ENCODE measurements at places on chromosomes 7 and 10.

- no peak for DNase-seq
Measured at GRCh38 chr10:97974100-97974499, 56.3 kb downstream of the CRTAC1 start.

- DNase-seq, result no peak
Measured at GRCh38 chr10:117757086-117757720, 214.7 kb downstream of the EMX2 start.

DNA sequence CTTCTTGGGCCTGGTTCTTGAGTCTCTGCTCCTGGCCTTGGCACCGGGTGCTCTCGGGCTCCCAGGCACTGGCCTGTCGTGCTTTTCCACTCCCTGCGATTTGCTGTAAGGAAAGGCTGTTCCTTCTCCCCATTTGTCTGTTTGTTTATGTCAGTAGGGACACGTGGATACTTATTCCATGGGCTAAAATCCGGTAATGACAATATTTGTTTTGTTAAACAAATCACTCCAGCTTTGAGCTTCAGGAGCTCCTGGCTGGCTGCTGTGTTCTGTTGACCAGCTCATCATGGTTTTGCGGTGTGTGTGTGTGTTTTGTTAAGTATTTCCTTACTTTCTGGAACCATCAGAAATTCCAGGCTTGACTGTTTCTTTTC lies 17.5 kb upstream of the JAKMIP3 start:
- DNase-seq, result no peak

GRCh38 chr10:99681553-99681952 lies 22.2 kb downstream of the ENTPD7 start:
- no peak for DNase-seq

- no peak for DNase-seq
Measured at GRCh38 chr7:112540839-112541577, 60.2 kb downstream of the LSMEM1 start.

DNA sequence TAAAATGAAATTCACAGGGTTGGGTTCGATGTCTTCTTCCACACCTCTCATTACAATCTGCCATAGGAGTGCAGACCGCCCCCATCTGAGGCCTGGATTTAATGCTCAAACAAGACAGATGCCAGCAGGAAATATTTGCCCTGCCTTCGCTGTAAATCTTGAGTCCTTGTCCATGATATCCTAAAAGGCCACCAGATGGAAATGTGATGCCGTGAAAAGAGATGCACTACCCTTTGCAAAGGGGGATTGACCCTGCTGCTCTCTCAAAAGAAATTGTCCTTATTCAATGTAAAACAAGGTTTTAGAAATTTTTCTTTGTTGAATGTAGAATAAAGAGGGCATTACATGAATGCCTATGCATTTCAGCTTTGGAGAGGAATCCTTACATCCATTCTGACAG lies 37.5 kb downstream of the AGAP4 start:
- no peak for DNase-seq

- DNase-seq, result no peak
Measured at GRCh38 chr7:148919859-148920258, 35.8 kb upstream of the EZH2 start.

DNA sequence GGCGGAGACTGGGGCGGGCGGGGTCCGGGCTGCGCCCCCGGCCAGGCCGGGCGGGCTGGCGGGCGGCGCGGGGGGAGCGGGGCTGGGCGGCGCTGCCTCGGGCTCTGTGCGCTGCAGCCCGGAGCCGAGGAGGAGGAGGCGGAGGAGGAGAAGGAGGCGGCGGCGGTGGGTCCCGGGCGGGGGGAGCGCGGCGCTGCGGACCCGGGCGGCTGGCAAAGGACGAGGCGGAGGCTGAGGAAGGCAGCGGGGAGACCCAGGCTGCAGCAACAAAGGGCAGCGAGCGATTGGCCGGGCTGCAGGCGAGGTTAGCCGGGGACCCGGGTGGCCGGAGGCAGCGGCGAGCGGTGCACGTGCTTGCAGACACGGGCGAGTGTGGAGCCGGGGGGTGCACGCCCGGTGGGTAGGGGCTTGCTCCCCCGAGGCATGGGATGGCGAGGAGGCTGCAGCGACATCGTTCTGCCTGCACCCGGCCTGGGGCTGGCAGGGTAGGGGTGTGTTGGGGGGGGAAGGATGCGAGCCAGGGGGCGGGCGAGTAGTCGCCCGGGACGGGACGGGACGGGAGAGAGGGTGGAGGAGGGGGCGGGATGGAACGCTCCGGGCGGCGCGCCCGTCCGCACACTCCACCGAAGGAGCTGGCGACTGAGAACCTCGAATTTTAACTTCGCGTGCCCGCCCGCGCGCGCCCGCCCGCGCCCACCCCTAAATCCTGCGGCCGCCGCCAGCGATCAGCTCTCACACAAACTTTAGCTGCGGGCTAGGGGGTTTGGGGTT lies 844 bp upstream of the KAT6B start:
- peak; percentile 16 for DNase-seq

GRCh38 chr10:49597426-49598163 lies 12.5 kb upstream of the SLC18A3 start:
- peak; percentile 31 for DNase-seq

GRCh38 chr10:132193907-132194552 lies 7.3 kb downstream of the DPYSL4 start:
- no peak for DNase-seq

DNA sequence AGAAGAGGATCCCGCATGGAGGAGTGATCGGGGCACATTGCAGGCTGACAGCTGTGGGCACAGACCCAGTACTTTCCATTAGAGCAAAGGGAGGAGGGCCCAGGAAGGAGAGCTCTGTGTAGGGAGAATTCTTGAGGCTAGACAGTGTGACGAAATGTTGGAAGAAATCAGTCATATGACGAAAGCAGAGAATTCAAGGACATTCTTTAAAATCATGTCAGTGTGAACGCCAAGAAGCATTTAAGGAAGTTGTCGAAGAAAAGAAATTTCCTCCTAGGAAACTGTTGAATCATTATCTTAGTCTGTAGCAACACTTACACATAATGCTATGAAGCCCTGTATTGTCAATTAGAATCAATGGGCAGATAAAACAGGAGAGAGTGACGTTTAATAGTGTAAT lies 191.3 kb upstream of the ADARB2 start:
- no peak for DNase-seq

DNA sequence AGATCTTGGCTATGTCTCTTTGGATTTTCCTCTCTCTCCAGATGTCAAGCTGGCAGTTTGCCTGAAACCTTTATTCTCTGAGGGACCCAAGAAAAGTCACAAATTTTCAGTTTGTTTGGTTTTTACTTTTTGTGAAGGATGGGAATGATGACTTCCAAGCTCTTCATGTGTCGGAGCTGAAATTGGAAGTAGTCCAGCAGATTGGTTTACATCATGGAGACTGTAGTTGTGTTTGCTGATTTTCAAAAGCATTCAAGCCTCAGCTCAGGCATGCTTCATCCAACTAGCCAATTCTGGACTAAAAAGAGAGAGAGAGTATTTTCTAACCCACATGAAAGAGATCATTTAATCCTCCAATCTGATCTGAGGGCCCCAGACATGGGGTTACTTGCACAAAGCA lies 326.2 kb upstream of the AUTS2 start:
- DNase-seq, result no peak

- no peak for DNase-seq
Measured at GRCh38 chr7:29146888-29147609, 712 bp upstream of the CPVL start.

DNA sequence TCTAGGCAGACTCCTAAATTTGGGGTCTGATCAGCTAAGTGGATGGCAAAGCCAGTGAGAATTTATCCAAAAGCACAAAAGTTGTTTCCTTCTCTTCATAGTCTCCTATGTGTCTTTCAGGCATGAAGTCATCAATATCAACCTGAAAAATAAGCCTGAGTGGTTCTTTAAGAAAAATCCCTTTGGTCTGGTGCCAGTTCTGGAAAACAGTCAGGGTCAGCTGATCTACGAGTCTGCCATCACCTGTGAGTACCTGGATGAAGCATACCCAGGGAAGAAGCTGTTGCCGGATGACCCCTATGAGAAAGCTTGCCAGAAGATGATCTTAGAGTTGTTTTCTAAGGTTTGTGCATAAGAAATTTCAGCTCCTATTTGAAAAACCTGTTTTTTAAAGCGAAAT lies 4.8 kb downstream of the GSTO1 start:
- DNase-seq, result no peak

- DNase-seq, result no peak
Measured at GRCh38 chr7:2897023-2897422, 52.9 kb upstream of the GNA12 start.

- no peak for DNase-seq
Measured at GRCh38 chr10:87661861-87662785, 2.4 kb downstream of the PAPSS2 start.

DNA sequence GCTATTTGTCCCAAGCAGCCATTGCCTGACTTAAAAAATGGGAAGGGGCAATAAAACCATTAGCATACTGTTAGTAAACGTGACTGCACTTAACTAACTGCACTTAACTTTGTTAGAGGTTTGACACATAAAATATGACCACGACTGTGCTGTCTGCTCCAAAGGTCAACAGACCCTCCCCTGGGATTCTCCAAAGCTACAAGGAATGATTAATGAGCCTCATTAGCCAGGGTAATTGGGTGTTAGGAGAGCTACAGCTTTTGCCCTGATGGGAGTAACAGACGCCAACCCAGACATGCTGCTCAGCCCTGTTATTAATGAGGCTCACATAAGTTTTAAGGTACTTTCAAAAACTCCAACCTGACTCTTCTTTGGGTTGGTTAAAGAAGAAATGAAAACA lies 129.4 kb upstream of the PLPP4 start:
- DNase-seq, result no peak

DNA sequence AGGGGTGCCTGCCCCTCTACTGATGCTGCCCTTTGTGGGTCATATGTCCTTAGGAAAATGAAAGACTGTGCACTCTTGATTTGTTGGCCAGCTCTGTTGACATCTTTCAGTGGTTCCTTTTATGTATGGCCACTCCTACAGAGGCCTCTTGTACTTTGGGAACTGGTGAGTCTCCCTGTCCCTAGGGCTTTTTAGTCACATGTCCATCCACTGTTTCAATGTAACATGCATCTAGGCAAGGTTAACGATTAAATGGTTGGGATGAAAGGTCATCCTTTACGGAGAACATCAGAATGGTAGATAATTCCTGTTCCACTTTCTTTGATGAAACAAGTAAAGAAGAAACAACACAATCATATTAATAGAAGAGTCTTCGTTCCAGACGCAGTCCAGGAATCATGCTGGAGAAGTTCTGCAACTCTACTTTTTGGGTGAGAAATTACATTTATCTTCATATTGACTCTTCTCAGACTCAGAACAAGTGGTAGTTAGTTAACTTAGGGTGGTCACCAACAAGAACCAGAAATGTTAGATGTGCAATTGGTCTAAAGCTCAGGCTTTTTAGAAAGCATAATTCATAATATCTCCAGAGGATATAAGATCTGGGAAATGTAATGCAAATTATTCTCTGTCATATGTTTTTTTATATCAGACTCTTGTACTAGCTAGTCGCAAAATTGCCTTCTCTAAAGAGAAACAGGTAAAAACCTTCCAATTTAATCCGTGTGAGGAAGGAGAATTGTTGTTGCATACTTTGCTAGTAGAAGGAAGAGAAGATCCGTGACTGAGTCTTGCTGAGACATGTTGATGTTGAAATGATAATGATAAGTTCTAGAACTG lies at the start of gene ABCC2:
ABCC2 (plus strand) TSS at position 194 of the 840 bp plus-strand sequence; CDS start at position 399, 205 bp downstream.
- no peak for DNase-seq

GRCh38 chr10:91672021-91672608 lies 39.2 kb upstream of the PPP1R3C start:
- DNase-seq, result no peak

GRCh38 chr10:112189465-112189864 lies 5.9 kb upstream of the GPAM start:
- no peak for DNase-seq

DNA sequence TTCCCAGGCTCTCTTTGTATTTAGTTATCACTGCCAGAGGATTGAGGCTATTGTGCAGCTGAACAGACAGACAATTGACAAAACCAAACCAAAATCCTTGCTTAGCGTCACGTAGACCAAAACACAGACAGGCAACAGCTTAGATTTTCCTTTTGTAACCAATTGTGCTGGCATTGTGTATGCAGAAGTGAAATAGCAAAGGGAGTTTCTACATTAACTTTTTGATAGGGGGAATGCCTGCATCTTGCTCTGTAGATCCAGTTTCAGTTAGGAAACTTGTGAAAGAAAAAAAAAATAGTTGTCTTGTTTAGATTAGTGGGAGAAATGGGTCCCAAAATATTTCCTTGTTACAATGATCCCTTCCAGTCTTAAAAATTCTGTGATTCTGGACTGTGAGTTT lies 333.8 kb downstream of the BBS9 start:
- DNase-seq, result no peak

DNA sequence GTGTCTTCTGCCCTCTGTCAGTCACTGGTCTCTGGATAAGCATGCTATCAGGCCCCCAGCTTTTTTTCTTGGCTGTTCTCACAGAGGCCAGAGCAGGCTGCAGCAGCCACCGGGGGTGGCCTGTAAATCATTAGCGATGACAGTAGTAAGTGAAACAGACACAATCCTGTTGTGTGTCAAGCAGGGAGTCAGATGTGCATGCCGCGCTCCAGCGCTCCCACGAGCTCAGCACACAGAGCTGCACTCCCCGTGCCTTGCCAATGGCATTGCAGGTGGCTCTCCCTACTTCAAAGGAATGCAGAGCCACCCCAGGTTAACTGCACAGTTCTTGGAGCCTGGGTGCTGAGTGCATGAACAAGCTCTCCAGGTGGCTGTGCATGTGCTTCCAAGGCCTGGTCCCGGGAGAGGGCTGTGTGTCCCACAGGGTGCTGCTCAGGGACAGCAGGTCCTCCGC lies 226.1 kb downstream of the GLRX3 start:
- no peak for DNase-seq

DNA sequence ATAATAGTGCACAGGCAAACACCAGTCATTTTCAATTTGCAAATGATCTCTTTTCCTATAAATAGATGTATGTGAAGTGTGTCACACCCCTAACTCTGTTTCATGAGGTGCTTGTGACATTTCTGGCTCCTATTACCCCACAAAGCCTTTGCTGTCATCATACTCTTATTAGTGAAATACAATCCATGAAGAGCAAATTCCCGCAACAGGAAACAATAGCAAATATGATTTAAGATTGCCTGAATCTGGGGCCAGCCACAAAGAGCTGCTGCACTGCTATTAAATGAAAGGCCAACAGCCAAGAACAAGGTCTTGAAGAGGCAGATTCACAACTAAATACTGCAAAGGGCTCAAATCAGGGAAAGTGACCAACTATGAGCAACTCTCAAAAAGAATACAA lies 96.3 kb upstream of the CAV2 start:
- no peak for DNase-seq

GRCh38 chr7:81383846-81384245 lies 386.0 kb downstream of the HGF start:
- DNase-seq, result no peak

DNA sequence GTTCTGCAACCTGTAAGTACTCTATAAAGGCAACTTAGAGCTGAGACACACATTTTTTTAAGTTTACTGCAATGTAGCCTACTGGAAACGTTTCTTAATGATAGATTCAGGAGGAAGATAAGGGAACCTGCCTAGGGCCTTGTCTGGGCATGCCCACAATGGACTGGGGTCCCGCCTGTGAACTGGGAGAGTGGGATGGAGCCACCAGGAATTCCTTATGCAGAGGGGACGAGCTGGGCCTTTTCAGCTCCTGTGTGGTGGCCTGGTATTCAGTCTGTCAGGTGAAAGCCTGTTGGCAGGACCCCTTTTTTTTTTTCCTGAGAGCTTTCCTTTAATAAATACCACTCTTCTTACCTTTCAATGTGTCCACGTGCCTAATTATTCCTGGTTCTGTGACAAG lies 384.4 kb upstream of the ZWINT start:
- DNase-seq, result no peak

- DNase-seq, result no peak
Measured at GRCh38 chr7:156725073-156725472, 84.5 kb downstream of the RNF32 start.

All from CD8-positive, alpha-beta T cell (primary cell).